ENCODE measurements at places on chromosomes 6 and 20. TPM values are rescaled to one million over a fixed set of nuclear protein-coding genes. Genes with fewer than 3 reads are reported as not detected.

GRCh38 chr20:41833739-41834138, 215.6 kb upstream of the CHD6 start:
- DNase-seq, result no peak

DNA sequence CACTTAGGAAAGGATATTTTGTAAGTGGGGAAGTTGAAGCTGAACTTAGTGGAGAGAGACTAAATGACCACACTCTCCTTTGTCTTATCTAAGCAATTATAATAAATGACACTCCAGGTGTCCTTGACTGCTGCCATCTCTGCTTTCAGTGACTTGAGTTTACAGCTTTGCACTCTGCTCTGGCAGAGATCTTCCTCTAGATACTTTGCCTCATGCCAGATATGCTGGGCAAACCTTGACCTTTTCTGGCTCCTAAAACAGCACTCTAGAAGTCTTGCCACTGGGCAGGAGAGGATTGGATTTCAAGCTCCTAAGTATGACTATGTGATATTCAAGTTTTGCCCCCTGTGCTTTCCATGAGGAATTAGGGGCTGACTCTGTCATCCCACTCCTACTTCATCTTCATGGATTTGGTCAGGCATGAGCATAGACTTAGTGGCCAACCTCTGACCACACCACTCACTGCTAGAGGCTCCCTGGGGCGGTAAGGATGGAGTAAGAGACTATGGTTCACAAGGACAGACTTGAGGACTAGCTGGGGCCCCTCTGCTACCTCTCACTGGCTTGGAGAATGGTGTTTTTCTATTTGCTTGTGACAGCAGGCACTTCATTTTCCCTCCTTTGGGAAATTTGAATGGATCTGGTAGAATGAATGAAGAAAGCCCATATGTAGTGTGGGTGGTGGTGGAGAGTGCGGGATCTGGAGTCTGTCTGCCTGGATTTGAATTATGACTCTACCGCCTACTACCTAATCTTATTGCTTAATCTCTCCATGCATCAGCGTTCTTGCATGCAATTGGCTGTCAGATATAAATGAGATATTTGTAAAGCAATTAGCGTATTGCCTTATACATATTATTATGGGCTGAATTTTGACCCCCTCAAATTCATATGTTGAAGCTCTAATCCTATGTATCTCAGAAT, 191.4 kb downstream of the REV3L start:
- no peak for DNase-seq

GRCh38 chr20:38727607-38728190, 3.4 kb downstream of the SLC32A1 start:
- DNase-seq, result no peak

DNA sequence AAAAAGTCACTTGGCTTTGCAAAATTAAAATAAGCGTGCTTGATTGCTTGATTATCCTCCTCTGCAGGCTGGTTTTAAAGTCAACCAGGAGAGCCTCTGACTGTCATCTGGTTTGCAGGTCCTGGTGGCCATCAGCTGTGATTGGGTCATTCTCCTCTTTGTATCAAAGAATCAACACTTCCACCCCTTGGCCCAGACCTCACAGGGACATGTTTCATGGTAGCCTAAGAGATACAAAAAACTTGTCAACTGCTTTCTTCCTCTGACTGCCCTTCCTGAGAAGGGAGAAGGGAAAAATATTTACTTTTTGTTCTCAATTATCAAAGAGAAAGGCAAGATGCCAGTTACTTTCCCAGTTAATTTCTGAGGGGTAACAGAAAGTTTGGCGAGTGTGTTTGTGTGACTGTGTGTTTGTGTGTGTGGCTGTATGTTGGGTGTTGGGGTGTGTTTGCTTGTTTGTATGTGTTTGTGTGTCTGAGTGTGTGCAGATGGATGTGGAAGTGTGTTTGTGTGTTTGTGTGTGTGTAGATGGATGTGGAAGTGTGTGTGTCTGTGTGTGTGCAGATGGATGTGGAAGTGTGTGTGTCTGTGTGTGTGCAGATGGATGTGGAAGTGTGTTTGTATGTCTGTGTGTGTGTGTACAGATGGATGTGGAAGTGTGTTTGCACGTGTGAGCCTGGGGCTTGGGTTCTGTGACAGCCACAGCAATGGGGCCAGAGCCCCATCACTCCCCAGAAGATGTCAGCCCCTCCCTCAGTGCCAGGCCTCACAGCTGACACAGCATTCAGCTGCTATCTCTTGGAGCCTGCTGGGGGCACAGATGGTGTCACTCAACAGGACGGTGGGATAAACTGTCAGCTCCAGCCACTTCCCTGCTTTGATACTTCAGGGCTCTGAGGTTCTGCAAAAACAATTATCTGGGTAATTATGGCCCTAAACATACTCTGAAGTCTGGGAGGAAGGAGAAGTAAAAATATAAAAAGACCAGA, 98.6 kb upstream of the RNF24 start:
- no peak for DNase-seq

DNA sequence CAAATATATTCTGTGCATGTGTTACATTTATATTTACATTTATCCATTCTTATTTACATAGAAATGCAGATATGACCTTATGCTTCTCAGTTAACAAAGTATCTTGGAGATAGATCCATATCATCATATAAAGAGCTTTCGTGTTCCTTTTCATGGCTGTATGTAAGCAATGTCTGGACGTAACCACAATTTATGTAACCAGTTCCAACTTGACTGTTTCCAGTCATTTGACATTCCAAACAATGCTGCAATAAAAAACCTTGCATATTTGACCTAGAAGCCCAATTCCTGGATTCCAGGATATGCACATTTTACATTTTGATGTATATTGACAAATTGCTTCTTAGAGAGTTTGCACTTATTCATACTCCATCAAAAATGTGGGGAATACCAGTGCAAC, 113.7 kb upstream of the F13A1 start:
- DNase-seq, result no peak

GRCh38 chr6:3764516-3765335, 13.2 kb upstream of the PXDC1 start:
- no peak for DNase-seq

GRCh38 chr6:22526736-22527135, 42.6 kb upstream of the HDGFL1 start:
- DNase-seq, result no peak

The PHF3 gene
- polyA plus RNA-seq, result 71.9 TPM

The MTHFD1L gene
- 15.2 TPM for polyA plus RNA-seq

The COL20A1 gene
- polyA plus RNA-seq, result 1.2 TPM

The HNF4A gene
- polyA plus RNA-seq, result 57.9 TPM

The OVOL2 gene
- polyA plus RNA-seq, result 0.60 TPM

Measured in left kidney (tissue), 8 donors.